ENCODE measurements at places on chromosomes 1 and 21.

DNA sequence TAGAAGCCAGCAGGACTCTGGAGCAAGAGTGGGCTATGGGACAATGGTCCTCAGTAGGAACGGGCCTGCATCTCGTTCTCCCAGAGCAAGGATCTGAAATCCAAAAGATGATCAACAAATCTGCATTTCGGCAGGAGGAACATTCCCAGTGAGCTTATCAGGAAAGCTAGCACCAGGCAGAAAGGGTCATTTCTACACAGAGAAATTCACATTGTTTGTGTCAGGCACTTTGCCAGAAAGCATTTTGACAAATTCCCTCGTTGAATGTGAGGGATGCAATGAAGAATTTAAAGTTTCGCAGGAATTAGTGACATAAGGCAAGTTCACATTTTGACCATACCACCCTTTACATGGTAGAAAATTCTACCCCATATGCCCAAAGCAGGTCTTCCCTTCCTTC is 31.6 kb upstream of the ETS2 start:
- DNase-seq = no peak

DNA sequence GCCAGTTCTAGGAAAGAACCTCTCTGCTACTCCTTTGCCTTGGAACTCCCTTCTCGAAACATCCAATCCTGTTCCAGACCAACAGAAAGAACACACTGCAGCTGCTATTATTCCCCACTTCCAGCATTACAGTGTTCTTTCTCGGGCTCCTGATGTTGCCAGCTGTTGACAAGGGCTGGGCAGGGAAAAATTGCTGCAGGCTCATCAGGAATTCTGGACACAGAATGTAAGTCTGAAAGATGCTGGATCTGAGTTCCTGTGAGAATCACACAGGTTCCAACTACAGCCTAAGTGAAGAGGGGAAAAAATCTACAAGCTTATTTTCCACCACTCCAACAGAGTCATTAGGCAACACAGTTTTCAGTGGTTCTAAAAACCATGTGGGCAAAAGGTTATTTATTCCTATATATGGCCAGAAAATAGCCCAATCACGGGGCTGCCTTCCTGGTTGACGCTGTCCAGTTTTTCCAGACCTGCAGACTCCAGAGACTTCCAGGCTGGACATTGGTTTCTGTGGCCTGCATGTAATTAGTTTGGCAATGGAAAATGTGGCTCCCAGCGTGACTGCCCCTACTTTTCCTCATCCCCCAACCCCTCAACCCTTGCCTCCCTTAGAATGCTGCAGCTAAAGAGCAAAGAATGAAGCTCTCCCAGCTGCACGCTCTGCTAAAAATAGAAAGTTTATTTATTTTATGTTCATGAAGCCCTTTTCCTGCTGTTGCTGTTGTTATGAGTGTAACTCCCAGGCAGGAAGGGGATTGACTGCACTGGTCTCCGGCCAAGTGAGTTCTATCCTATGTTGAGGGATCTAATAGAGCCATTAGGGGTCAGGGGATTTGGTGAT is 8.3 kb upstream of the KIAA0040 start:
- DNase-seq = no peak

GRCh38 chr1:93221913-93222312 is 41.4 kb downstream of the CCDC18 start:
- DNase-seq = no peak

DNA sequence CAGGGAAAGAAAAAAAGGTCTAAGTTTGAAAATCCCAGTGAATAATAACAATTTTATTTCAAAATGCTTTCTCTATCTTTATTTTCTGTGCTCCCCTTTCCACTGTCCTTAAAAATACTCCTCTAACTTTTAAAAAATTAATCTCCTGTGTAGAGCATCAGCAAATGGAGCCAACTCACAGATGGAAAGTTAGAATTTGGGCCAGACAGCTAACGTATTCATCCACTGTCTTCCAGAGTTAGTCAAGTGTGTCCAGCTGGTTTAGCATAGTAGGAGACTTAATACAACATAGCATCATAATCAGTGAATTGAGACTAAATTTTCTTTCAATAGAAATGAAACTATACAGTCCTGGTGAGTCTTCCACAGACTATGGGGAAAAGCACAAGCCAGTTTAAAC is 419.0 kb upstream of the LRRC7 start:
- DNase-seq = no peak

GRCh38 chr21:29145354-29145782 is 14.9 kb downstream of the MAP3K7CL start:
- DNase-seq = no peak

DNA sequence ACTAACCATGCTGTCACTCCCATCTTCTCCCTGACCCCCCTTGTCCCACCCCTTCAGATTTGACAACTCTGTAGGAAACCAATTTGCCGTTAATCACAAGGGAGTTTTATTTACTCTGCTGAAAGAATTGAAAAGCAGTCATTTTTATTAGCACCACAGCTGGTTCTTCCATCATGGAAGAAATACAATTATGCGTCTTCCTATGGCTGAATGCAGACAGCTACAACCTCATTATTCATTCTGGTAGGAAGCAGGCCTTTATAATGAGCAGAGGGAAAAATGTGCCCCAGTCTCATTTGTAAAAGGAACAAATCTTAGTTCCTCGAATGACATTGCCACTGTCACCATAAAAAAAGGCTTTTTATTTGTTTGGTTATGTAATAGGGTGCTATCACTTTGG is 35.2 kb downstream of the JUN start:
- DNase-seq = no peak

GRCh38 chr21:35244514-35244913 is 195.4 kb upstream of the RUNX1 start:
- no peak for DNase-seq

- DNase-seq = no peak
These were observed 5.5 kb downstream of the ACTRT2 start for GRCh38 chr1:3026581-3027391.

DNA sequence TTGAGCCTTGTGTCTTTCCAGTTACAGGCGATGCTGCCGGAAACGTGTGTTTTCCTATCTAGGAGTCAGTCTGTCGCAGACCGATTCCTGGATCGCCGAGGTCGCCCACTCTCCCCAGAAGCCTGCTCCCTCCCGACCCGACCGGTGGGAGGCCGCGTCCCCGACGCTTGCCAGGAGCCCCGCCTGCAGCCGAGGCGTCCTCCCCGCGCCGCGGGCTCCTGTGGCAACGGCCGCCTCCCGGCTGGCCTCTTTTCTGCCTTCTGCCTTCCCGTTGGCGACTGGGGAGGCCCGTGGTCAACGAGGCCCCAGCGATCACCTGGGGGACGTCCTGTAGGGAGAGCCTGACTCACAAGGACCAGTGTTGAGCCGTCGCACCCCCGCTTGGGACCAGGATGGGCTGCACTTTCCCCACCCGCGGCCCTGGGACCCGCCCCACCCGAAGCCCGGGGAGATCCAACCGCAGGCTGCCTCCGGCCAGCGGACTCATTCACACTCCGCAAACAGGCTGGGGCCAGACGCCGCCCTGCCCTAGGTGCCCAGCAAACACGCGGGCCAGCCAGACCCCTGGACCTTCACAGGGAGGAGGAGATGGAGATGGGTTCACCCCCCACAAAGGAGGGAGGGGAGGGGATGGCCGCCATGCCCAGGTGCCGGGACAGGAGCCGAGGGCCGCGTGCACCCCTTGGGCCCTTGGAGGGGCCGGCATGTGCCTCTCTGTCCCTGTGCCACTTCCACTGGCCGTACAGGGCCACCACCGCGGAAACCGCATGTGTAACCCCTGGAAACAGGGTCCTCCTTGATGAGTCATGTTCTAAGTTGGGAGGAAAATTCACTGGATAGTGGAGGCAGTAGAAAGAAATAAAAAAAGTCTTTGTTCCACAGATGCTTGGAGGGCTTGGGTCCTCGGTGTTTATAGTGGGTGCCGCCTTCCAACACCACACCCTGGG is 7.2 kb upstream of the COL6A1 start:
- no peak for DNase-seq

Data from stimulated activated CD8-positive, alpha-beta memory T cell treated with anti-CD3 and anti-CD28 coated beads, Interleukin-4, amount 100 ng/mL, for 1 hour (primary cell).